ENCODE measurements at places on chromosomes 2 and 18.

GRCh38 chr2:238813109-238813508, 34.8 kb upstream of the TWIST2 start:
- no peak for DNase-seq

- no peak for DNase-seq
Observed at GRCh38 chr2:239644011-239644410, 243.2 kb upstream of the HDAC4 start.

GRCh38 chr2:36578343-36579296, 19.3 kb downstream of the FEZ2 start:
- DNase-seq = no peak

DNA sequence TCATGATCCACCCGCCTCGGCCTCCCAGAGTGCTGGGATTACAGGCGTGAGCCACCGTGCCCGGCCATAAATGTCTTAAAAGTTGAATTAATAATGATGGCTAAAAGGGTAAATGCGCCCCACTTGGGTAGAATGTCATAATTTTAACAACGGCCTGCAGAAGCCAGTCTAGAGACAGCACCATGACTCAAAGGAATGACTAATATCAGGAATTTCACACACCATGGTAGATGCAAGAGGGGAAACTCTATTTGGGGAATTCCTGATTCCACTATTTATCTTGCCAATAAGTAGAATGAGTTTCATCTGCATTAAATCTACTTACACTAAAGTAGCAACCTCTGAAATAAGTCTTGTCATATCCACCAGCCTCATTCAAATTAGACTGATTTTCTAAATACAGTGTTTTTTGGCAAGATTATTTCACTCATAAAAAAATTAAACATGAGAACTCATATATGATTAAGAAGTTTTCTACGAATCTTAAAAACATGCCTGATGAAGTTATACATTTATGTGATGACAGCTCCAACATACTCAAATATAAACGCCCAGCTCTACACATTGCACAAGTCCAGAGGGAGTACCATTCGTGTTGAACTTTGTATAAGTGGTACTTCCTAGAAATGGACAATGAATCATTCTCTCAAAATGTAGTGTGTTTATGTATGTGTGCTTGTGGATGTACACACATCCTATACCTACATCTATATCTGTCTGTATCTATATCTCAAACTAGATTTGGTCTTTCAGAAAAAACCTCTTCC, 309.7 kb downstream of the IRS1 start:
- no peak for DNase-seq

- no peak for DNase-seq
Observed at GRCh38 chr2:173663835-173664512, 301.2 kb downstream of the SP3 start.

DNA sequence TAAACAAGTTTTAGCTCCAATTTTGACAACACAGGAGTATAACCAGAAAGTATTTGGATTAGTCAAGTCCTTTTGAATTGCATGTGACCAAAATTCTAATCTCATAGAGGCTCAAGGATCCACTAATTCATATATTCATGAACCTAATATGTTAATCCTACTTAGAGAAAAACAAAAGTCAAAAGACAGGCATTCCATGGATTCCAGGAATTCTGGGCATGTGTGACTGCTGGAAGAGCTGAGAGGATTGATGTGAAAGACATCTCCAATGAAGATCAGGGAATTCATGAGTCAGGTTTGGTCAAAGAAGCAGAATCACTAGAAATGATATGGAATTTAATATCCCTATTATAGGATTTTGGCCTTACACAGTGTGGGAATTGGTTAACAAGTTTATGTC, 1494.6 kb upstream of the DDX18 start:
- no peak for DNase-seq

DNA sequence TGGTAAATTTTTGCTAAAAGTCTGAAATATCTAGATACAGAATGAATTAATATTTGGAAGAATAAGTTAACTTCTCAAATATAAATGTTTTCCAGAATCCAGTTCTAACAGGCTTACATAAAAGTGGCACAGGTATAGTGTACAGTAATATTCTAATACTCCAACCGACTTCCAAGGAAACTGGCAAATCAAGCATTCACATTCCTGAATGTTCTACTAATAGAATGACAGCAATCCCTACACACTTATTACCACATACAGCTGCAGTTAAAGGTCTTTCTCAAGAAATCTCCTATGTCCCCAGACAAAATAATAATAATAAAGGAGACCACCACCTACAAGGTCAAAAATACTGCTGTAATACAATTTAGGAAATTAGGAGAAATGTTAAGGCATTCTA, 31.9 kb downstream of the TMEM131 start:
- no peak for DNase-seq

GRCh38 chr2:55019526-55020258, 30.6 kb downstream of the RTN4 start:
- no peak for DNase-seq

DNA sequence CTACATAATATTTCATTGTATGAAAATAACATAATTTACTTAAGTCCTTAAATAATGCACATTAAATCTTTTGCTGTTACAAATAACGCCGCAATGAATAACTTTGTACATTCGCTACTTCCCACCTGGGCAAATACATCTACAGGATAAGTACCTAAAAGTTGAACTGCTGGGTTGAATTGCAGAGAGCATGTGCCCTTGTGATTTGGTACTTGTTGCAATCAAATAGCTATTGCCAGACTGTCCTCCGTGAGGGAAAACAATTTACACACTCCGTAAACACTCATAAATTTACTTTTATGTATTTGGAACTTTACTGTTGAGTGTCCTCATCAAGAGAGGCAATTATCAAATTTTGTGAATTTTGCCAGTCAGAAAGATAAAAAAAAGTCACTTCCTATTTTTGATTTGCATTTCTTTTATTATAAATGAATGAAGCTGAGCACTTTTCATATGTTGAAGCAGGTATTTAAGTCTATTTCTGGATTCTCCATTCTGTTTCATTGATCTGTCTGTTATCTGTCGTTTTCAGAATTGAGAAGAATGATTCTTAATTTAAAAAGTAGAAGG, 140.8 kb upstream of the SERTAD2 start:
- no peak for DNase-seq

- no peak for DNase-seq
Observed at GRCh38 chr2:36359067-36359466, 3.5 kb downstream of the CRIM1 start.
